ENCODE measurements at places on chromosomes 6 and 20.

GRCh38 chr6:111061508-111061907 lies 25.8 kb upstream of the SLC16A10 start:
- no peak for DNase-seq

DNA sequence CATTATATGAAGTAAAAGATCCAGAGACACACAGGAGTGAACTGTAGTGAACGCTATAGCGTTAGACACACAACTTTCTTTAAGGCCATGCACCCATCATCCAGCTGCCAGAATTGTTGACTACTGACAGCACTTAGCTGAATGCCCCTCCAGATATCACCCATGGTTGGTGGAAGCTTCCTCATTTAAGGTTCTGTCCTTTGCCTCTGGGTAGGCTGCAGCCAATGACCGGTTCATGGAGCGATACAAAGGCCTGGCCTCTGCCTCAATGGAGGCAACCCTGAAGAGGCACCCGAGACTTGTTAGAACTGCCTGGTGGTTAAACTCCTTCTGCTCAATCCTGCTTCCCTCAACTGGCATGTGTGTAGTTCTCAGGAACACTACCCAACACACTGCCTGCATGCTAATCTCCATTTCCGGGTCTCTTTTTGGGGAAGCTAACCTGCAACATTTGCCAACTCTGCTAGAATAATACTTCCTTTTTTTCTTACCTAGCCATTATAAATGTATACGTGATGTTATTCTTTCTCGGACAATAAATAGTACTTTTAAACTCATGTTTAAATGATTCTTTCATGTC lies 49.8 kb upstream of the THEMIS start:
- no peak for DNase-seq

DNA sequence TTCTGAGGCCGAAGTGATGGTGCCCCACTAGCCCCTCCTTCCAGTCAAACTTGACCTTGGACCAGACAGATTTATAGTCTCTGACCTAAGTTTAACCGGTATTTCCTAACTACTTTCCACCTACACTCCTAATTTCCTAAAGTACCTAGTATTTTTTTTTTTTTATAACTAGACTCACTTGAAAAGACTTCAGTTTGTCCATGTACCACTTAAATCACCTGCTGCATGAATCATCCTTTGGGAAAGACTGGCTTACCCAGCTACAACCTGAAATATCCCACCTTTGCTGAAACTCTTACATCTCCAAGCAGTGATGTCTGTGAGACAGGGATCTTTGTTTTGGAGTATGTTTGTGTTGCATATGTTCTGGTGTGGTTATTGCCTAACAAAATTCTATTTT lies 71.1 kb downstream of the ZDHHC14 start:
- DNase-seq: no peak

GRCh38 chr6:112879920-112880413 lies 532.8 kb downstream of the RFPL4B start:
- no peak for DNase-seq

DNA sequence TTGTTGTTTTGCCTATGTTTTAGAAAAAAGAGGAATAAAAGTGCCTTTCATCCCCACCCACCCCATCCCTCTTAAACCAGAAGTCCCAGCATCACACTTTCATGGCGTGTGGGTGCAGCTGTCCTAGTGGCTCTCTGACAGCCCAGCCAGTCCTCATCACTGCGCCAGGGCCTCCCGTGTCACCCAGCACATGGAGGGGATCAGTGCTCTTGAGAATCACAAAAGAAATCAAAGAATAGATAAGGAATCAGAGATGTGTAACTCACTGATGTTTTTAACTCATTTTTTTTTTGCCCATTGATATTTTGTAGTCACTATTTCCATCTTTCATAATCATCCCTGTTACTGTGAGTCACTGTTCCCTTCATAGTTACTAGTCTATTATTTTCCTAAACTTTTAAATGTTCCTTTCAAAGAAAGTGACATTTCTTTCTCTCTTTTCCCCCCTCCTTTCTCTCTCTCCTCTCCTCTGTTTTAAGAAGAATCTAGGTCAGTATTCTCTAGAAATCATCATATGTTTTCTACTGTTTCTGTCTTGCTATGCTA lies 78.6 kb downstream of the AIG1 start:
- no peak for DNase-seq

DNA sequence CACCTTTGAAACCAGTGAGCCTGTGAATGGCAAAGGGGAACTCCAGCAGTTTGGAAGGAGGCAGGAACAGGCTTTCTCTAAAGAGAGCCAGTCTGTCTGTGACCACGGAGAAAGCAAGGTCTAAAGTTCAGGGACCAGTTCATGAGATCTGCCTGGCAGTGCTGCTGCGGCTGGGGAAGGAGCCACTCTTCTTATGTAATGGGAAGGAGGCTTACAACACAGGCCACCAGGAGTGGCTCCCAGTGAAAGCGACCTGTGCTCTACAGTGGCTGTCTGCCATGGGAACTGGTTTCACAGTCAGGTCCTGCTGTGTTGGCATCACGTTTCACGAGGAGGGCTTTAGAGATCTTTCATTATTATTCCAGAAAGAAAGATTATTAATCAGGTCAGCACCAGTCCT lies 291.9 kb upstream of the PRDM1 start:
- no peak for DNase-seq

GRCh38 chr20:60869625-60870024 lies 382.4 kb upstream of the CDH4 start:
- DNase-seq: no peak

DNA sequence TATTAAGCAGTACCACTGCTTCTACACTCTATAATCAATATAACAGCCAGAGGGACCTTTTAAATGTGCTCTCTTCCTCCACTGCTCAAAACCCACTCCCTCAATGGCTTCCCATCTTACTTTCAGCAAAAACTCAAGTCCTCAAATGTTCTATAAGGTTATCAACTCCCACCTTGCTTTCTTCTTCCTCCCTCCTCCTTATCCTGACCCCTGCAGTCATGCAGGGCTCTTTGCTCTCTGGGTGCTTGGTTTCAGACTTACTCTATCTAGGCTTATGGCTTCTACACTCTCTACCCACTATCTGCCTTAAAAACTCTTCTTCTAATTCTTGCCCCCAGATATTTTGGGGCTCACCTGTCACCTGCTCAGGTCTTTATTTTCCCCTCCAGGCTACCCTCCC lies 5.3 kb downstream of the ARHGAP18 start:
- no peak for DNase-seq

GRCh38 chr20:25285091-25285647 lies 37.3 kb downstream of the PYGB start:
- no peak for DNase-seq

- DNase-seq: no peak
Measured at GRCh38 chr6:150075034-150075421, 6.1 kb upstream of the ULBP3 start.

DNA sequence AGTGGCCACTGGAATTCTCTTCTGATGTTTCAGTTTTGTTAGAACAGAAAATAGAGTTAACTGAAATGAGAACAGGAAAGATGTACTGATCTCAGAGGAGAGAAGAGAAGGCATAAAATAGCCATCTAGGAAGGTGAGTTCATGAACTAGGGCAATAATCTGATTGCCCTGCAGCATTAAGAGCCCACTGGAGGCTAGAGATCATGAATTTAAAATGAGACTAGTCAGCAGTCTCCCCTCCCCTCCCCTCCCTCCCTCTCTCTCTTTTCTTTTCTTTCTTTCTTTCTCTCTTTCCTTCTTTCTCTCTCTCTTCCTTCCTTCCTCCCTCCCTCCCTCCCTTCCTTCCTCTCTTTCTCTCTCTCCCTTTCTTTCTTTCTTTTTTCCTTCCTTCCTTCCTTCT lies 28.9 kb downstream of the GPRC6A start:
- DNase-seq: no peak

- no peak for DNase-seq
Measured at GRCh38 chr20:61804752-61805295, 260.9 kb downstream of the TAF4 start.

DNA sequence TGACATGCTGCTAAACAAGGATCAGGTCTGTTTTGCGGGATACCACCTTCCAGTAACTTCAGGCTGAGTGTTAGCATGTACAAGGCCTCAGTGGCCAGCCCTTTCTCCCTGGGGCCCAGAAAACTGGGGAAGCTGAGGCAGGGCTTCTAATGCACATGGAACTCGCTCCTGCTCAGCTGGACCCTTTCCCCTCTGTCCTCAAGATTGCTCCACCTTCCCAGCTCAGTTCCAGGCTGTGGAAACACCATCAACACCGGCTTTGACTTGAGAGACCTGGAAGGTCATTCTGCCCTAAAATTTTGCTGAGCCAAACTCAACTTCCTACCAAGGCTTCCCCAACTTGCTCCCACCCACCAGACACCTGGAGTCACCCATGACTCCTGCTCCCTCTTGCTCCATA lies 4.2 kb upstream of the BLCAP start:
- no peak for DNase-seq

DNA sequence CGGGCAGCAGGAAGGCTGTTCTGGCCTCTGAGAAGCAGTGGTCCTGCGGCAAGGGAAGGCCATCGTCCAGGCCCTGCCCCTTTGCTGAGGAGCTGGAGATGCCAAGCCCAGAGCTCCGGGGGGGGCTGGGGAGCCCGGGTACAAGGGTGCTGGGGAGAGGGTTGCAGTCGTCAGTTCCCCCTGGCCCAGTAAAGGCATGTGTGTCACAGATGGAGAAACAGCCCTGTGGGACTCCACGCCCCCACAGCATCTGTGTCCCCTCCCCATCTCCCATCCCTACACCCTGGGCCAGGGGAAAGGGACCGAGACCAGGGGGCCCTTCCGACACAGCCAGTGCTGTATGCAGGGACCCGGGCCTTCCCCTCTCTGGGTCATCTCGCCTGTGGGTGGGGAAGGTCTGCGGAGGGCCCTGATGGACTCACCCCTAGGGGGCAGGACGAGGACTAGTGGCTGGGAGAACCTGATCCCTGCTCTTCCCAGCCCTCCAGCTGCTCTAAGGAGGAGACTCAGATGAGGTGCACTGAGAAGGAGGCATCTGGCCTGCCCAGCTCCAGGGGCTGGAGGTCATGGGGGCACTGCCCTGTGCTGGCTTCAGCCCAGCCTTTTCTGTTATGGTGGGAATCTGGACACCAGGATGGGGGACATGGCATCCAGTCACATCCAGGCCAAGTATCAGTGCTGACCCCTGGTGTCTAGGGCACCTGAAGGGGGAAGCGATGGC lies 609 bp downstream of the MYL9 start:
- no peak for DNase-seq
